ENCODE measurements at places on chromosomes 4 and X.

DNA sequence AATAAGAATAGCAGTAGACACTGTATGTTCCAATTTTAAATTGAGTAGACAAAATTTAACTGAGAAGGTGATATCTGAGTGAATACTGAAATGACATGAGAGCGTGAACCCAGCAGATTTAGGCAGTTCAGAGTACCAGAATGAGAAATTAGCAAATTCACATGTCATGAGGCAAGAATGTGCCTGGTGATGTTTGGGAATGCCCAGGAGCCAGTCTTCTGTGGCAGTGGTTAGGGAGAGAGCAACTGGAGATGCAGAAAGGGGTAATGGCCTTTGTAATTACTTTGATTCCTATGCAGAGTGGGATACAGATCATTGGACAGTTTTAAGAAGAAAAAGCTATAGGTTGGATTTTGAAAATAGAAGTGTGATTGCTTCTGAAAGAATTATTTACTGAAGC lies 621.9 kb downstream of the TECRL start:
- no peak for DNase-seq

- DNase-seq = no peak
Observed at GRCh38 chrX:136318156-136318555, 17.4 kb downstream of the ADGRG4 start.

GRCh38 chrX:115266300-115266699 lies 23.2 kb upstream of the LUZP4 start:
- no peak for DNase-seq

- DNase-seq = no peak
Observed at GRCh38 chr4:111020961-111021360, 398.1 kb upstream of the PITX2 start.

- no peak for DNase-seq
Observed at GRCh38 chr4:126715067-126715466, 917.7 kb upstream of the INTU start.

DNA sequence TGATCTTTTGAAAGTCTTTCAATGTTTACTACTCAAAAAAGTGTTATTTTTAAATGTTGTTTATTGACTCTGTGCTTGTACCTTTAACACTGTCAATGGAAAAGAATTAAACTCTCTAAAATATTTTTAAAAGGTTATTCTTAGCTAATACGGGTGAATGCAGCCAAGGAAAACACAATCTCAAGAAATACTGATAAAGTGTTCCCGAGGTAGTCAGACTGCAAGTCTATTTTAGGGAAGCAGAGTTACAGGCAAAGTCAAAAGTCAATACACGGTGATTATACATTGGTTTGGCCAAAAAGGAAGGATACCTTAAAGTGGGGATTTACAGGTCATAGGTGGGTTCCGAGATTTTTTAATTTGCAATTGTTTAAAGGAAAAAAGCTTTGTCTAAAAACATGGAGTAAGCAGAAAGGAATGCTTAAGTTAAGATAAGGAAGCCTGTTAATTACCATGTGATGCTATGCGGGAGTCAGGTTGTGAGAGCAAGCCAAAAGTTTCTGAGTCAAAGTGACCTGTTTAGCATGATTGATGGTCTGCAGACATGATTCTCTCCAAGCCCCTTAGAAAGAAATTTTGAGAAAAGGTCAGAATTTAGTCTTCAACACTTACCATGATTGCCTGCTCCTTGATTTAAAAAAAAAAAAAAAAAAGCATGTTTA lies 288.4 kb downstream of the KLHL4 start:
- DNase-seq = no peak

- no peak for DNase-seq
Observed at GRCh38 chr4:48065587-48066052, 49.0 kb downstream of the NIPAL1 start.

GRCh38 chr4:17280261-17281018 lies 231.4 kb downstream of the QDPR start:
- no peak for DNase-seq

DNA sequence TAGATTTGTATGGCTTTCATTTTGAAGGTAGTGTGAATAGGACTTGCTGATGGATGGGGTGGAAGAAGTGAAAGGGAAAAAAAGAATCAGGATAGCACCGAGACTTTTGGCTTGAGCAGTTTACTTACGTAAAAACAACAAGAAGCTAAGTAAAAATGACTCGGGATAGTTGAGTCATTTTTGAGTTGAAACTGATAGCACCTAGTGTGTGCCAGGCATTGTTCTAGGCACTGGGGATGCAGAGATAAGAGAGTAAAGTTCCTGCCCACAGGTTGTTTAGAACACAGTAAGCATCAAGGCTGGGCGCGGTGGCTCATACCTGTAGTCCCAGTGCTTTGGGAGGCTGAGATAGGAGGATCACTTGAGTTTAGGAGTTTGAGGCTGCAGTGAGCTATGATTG lies 34.7 kb downstream of the ADD1 start:
- no peak for DNase-seq

GRCh38 chr4:3339577-3339976 lies 46.8 kb downstream of the RGS12 start:
- DNase-seq = no peak

- peak; percentile 7 for DNase-seq
Observed at GRCh38 chr4:81648576-81649275, 177.0 kb upstream of the RASGEF1B start.

- peak; percentile 57 for DNase-seq
Observed at GRCh38 chrX:3713225-3713936, at the start of gene PRKX. PRKX (minus strand) TSS chrX:3713649; CDS start chrX:3713253, 396 bp downstream.

DNA sequence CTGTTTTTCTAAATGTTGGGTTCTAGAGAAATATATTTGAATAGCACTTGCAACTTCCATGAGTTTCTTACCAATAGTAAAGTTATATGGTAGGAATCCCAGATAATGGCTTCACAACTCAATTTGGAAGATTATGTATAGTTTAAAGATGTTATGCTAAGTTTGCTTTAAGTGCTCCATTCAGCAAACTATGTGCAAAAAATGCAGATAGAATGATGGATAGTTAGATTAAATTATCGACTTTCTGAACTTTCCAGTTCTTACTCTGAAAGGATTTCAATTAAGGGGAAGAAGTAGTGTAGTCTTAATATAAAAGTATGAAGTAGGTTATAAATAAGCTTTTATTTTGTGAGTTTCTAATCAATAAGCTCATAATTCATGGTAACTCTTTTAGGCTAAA lies 60.7 kb upstream of the NFKB1 start:
- no peak for DNase-seq

GRCh38 chr4:71995297-71995696 lies 36.5 kb upstream of the NPFFR2 start:
- DNase-seq = no peak

- no peak for DNase-seq
Observed at GRCh38 chr4:41178372-41179370, 35.7 kb downstream of the APBB2 start.

GRCh38 chr4:84159762-84160161 lies 339.3 kb downstream of the NKX6-1 start:
- DNase-seq = no peak

GRCh38 chr4:9384126-9384525 lies 21.2 kb downstream of the USP17L30 start:
- DNase-seq = no peak

- no peak for DNase-seq
Observed at GRCh38 chrX:9494771-9495170, 29.9 kb downstream of the TBL1X start.

GRCh38 chr4:82124365-82124764 lies 249.4 kb downstream of the HNRNPD start:
- no peak for DNase-seq

DNA sequence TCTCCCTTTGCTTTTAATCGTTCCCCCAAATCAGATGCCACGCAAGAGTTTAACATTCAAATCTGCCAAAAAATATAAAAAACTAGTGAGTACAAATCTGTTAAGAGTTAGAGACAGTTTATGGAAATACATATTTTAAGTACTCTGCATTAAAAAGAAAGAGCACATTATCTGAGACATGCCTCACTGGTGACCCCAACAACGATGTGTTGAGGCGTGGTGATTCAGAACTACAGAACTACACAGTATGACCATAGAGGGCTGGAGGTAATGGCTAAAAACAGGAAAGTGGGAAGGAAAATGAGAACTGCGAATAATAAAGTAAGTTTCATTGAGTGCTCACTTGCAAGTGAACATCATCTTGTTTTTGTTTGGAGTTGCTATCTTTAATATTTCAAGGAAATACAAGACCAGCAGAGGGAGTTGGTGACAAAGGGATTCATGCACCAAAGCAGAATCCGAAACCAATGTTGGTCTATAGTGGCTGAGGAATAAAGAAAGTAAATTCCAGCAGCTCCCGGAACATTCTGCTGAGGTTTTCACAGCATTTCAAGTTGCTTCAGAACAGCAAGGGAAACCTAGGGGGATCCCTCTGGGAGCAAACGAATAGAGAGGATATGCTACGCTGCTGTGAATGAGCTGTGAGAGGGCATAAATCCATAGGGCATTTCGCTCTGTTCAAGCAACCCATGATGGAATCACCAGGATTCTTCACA lies 92.2 kb downstream of the DCHS2 start:
- no peak for DNase-seq

DNA sequence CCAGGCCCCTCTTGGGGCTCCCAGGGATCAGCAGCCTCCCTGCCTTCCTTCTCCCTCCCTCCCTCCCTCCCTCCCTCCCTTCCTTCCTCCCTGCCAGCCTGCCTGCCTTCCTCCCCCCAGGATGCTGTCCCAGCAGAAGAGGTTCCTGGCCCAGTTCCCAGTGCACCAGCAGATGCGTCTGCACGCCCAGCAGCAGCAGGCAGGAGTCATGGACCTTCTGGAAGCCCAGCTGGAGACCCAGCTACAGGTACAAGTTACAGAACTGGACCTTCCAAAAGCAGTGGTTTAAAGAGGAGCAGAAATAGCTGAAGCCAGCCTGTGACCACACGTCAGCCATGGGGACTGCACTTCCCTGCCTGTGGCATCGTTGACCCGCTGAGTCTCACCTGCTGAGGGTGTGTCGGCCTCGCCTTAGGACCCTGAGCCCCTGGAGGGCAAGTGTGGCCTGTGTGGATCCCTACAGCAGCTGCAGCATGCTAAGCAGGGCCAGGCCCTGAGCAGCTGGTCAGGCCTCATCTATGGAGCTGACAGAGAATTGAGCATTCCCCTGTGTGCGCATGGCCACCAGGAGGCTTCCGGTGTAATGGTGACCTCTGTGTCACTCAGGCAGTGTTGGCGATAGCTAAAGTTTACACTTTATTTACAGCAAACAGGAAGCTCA lies 84.7 kb downstream of the CRMP1 start:
- no peak for DNase-seq

DNA sequence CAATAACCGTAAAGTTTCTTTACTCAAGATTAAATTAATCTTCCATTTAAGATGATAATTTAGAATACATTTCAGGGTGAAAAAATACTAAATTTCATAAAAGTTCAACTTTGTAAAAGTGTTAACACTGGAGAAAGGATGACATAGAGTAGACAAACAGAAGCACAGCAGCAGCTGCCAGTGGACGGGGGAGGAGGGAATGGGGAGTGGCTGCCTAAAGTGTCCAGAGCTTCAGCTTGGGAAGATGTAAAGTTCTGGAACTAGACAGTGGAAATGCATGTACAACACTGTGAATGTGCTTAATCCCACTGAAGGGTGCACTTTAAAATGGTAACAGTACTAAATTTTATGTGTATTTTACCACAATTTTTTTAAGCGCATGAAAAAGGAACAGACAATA lies 39.9 kb downstream of the RELL1 start:
- DNase-seq = no peak

All from stimulated activated CD8-positive, alpha-beta memory T cell treated with anti-CD3 and anti-CD28 coated beads, Interleukin-2, amount 100 ng/mL, for 1 hour (primary cell).